ENCODE measurements at places on chromosomes 4 and X. TPM values are rescaled to one million over a fixed set of nuclear protein-coding genes. Genes with fewer than 3 reads are reported as not detected.

DNA sequence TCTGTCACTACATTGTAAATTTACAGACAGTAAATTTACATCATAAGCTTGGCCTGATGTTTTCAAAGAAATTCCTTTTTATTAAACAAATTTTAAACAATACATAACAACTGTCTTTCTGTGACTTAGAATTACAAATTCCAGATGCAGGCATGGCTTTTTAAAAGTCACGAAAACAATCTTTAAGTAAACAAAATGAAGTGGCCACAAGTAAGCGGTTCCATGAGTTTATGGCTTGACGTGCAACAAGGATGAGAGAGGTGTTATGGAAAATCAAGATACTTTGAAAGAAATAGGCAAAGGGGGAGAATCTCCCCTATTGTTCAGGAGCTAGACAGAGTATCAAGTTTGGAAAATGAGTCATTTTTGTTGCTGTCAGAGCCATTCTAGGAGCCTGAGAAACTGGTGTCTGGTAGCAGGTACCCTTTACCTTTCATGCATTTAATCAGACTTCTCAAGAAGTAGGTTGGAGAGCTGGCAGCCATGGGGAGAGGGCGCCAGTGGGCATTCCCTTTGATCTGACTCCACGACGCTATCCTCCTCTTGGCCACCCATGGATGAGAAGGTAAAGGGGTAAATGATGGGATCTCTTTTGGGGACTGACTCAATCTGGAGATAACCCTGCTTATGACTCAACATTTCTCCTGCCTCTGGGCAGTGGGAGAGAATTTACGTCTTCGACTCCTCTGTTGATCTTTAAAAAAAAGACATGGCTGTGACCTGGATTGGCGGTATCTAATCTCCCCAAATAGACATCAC lies 217.2 kb downstream of the SPRY1 start:
- no peak for DNase-seq

GRCh38 chr4:94135701-94136100 lies 72.0 kb upstream of the SMARCAD1 start:
- no peak for DNase-seq

GRCh38 chr4:184655889-184656869 lies 6.6 kb downstream of the PRIMPOL start:
- no peak for DNase-seq

GRCh38 chr4:7632971-7633370 lies 198.2 kb upstream of the PSAPL1 start:
- DNase-seq = no peak

The SASH3 gene
- total RNA-seq = 149 TPM

- no peak for DNase-seq
These were observed 58.5 kb downstream of the PGRMC2 start for GRCh38 chr4:128228845-128229795.

DNA sequence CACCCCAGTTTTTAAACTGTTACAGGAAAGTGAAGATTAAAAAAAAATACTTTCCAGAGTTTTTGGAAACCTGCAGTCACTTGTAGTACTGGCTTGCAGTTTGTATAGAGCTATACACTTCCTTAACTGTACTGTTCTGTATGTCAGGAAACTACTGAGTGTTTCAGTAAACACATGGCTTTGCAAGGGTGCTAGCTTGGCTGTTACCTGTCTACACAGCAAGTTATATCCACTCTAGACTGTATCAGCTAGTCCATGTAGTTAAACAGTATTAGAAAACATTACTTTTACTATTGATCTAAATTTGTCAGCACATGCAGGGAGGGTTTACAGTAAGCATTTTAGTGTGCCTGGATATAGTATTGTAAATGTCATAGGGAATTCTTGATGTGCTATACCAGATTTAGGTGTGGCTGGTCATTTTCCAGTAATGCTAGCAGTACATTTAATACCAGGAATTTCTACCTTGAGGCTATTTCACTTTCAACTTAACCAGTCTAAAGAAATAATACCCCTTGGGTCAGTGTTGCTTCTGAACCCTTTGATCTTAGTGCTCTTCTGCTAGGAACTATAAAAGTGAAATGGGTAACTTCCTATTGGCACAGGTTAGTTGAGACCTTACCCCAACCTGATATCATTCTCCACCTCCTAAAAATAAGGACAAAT lies 192.3 kb upstream of the ANKRD50 start:
- DNase-seq = no peak

The CNKSR2 gene
- 11.2 TPM for total RNA-seq

DNA sequence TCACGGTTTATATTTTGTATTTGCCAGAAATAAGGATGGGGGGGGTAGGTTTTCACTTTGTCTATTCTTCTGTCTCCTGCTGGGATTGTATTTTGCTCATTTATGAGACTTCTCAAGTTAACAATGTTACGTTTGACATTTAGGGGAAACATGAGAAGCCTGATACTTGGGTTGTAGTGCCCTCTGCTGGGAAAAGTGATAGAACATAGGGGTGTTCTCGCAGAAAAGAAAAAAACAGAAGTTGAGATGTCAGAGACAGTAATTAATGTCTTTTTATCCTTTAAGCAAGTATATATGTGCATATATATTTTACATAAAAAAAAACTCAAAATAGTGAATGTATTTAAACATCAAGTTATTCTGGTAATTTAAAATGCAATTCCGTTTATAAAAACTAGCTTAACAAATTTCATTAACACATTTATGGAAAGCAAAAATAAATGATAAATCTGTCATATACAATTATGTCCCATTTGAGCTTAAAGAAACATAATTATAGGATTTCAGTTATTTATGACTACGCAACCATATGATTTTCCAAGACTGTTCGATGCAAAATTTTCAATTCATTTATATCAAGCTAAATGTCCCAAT lies 46.0 kb upstream of the TMPRSS11F start:
- DNase-seq = no peak

- DNase-seq = peak; percentile 75
These were observed 215.2 kb upstream of the PSAPL1 start for GRCh38 chr4:7649741-7650531.

The MAGEB2 gene
- total RNA-seq = not detected

DNA sequence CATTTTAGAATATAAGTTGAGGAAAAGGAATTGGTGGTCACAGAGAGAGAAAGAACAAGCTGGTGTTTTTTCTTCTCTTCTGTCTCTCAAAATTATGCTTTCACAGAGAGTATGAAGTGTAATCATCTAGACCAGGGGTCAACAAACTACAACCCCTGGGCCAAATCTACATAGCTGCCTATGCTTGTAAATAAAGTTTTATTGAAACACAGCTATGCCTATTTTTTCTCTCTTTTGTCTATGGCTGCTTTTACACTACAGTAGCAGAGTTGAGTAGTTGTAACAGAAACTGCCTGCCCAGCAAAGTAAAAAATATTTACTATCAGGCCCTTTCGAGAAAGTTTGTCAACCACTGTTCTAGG lies 6.7 kb upstream of the FAM9C start:
- DNase-seq = no peak

The NAP1L3 gene
- total RNA-seq = 7.6 TPM

GRCh38 chr4:23547096-23547495 lies 342.8 kb downstream of the PPARGC1A start:
- no peak for DNase-seq

- DNase-seq = no peak
These were observed 24.4 kb upstream of the LHFPL1 start for GRCh38 chrX:112704187-112704586.

The ARHGAP10 gene
- 35.5 TPM for total RNA-seq

DNA sequence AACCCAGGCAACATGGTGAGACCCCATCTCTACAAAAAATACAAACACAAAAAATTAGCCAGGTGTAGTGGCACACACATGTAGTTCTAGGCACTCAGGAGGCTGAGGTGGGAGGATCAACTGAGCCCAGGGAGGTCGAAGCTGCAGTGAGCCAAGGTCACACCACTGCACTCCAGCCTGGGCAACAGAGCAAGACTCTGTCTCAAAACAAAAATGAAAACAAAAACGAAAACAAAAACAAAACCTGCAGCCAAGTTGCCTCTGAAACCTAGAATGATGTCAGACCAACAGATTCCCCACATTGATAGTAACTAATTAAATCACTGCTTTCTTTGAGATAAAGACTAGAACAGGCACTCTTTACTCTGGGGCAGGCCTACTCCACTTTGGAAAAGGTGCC lies 104.5 kb downstream of the AMELX start:
- DNase-seq = no peak

DNA sequence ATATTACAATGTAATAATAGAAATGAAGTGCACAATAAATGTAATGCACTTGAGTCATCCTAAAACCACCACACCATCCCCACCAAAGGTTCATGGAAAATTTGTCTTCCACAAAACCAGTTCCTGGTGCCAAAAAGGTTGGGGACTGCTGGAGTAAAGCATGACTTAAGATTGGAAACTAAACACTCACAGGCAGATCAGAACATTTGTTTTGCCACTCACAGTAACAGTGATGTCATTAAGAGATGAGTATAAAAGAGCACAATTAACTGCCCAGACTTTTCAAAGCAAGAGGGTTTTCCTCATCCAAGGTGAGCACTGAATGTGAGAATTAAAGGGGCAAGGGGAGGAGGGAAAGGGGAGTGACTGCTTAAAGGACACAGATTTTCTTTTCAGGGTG lies 35.6 kb downstream of the MAP7D3 start:
- no peak for DNase-seq

DNA sequence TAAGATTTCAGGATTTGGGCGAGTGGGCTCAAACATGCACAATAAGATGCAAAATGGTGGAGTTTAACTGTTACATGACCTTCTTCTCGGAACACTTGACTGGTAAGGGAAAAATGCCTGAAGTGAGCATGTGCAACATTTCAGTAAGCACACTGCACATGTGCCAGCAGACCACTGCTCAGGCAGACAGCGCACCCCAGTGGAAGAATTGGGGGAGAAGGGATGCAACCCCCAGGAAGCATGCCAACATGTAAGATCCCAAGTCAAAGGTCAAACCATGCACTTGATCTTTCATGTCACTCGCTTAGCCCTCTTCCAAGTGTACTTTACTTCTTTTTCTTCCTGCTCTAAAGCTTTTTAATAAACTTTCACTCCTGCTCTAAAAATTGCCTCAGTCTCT lies 256.3 kb downstream of the CENPC start:
- no peak for DNase-seq

The CWH43 gene
- total RNA-seq = not detected

- no peak for DNase-seq
These were observed 16.8 kb upstream of the NFXL1 start for GRCh38 chr4:47930971-47931804.

The ARSJ gene
- 0.57 TPM for total RNA-seq

The KLF8 gene
- total RNA-seq = 6.3 TPM

The PDZD4 gene
- total RNA-seq = 10.7 TPM

- DNase-seq = no peak
These were observed 265.1 kb upstream of the FAM241A start for GRCh38 chr4:111880116-111880515.

GRCh38 chrX:120477453-120477852 lies 8.4 kb upstream of the LAMP2 start:
- DNase-seq = no peak

The SLC16A2 gene
- total RNA-seq = 3.2 TPM

DNA sequence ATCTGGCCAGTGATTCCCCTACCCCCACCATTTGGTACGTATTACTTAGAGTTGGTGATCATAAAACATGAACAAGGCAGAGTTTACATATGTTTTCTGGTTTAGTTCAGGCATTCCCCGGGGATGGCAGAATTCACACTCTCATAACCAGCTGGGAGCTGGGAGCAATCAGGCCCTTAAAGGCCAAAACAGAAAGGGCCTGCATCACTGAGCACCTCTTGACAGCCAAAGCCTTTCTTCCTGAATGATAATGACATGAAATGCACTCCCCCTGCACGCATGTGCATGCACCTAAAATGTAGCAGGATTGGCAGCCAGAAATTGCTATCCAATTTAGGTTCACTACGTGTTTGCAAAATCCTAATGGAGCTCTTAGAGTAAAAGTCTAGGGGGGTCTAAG lies 235.4 kb downstream of the GPC3 start:
- no peak for DNase-seq

The ADH1B gene
- total RNA-seq = 97.3 TPM

DNA sequence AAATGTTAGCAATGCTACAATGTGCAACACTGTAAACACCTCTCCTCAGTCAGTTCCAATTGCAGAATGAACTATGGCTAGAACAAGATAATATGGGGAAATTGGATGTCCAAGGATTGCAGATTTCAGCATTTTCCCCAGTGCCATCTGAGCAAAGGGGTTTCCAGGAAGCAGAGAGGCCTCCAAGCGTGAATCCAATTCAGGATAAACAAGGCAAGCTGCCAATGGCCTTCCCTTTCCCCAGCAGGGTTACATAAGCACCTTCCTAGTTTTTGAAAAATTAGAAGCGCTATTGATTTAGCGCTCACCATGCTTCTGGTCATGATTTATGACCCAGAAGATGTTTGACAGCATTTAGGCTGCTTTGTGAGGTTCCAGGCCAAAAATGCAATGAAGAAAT lies 223.0 kb upstream of the GATB start:
- DNase-seq = no peak

- no peak for DNase-seq
These were observed 62.9 kb downstream of the ANAPC4 start for GRCh38 chr4:25439918-25440477.

DNA sequence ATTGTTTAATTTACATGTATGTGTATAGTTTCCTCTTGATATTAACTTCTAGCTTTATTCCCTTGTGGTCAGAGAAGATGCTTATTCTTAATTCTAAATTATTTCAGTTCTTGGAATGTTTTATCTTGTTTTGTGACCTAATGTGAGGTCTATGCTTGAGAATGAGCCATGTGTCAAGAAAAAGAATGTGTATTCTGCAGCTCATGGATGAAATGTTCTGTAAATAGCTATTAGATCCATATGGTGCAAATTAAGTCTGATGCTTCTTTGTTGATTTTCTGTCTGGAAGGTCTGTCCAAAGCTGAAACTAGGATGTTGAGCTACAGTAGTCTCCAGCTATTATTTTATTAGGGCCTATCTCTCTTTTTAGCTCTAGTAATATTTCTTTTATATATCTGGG lies 187.3 kb upstream of the RASGEF1B start:
- no peak for DNase-seq

DNA sequence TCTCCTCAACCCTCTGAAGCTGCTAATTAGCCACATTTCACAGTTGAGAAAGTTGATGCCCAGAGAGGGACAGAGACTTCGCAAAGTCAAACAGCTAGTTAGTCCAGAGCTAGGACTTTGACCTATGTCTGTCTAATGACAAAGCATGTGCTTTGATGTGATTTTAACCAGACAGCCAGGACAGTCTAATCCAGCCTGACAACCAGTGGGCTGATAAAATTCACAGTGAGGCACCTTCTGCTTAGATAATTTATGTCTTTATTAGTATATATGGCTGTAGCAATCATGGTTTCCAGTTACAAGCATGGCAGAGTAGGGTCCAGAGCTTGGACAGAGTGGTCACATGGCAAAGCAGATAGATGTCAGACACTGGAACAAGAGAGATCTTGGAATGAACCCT lies 133.6 kb upstream of the C1QTNF7 start:
- DNase-seq = no peak

DNA sequence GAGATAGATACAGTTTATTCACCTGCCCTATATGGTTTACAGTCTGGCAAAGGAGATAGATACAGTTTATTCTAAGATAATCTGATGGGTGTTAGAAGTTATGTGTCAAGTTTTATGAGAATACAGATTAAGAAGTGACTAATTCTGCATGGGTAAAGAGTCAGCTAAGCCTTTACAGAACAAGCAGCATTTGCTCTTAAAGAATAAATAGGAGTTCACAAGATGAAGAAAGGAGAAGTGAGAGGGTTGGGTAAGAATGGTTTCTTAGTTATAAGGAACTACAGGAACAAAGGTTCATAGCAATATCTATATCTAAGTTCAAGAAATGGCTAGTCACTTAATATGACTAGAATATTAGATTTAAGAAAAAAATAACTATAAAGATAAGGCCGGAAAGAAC lies 47.6 kb downstream of the THOC2 start:
- no peak for DNase-seq

- no peak for DNase-seq
These were observed 33.3 kb downstream of the CASK start for GRCh38 chrX:41890026-41890423.

The ADH7 gene
- total RNA-seq = not detected

Measured in spleen (tissue), 13 donors.